ENCODE measurements at places on chromosomes 11 and 22.
A peak's percentile ranks its signal among the peaks of the same experiment; 100 is the strongest.

DNA sequence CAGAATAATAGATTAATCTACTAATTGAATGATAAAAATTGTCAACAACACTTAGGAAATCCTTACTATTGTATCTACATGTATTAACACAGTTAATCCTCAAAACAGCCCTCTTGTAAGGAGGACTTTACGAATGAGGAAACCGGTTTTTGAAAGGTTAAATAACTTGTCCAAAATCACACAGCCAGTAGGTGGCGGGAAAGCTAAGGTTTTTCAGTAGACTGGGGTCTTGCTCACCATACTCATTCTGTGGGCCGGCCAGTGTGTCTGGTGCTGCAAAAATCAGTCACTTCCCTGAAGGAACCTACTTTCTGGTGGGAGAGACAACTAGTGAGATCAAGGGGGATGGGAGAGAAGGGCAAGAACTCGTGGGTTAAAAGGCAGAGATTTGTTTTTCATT lies 3.8 kb downstream of the DCPS start:
- no peak for DNase-seq

GRCh38 chr11:99630629-99631028 lies 609.9 kb downstream of the CNTN5 start:
- DNase-seq: no peak

DNA sequence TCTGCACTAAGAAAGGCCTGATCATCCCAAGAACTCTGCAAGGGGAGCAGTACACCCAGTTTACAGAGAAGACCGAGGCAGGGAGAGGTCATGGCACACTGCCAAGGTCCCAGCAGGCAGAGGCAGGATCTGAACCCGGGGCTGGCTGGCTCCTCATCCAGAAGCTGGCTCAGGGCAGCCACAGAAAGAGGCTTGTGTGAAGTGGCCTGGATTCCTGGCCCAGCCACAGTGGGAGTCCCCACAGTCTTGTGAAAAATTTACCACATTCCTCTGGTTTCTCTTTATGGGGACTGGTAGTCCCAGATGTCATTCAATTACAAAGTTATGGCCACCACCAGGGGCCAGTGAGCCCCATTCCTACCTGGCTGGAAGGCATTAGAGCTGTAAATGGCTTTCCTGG lies 440.5 kb downstream of the MIAT start:
- DNase-seq: no peak

- DNase-seq: peak; percentile 48
Measured at GRCh38 chr11:65541093-65541982, 16.5 kb downstream of the SCYL1 start.

GRCh38 chr11:62130283-62131169 lies 6.7 kb downstream of the INCENP start:
- DNase-seq: no peak

DNA sequence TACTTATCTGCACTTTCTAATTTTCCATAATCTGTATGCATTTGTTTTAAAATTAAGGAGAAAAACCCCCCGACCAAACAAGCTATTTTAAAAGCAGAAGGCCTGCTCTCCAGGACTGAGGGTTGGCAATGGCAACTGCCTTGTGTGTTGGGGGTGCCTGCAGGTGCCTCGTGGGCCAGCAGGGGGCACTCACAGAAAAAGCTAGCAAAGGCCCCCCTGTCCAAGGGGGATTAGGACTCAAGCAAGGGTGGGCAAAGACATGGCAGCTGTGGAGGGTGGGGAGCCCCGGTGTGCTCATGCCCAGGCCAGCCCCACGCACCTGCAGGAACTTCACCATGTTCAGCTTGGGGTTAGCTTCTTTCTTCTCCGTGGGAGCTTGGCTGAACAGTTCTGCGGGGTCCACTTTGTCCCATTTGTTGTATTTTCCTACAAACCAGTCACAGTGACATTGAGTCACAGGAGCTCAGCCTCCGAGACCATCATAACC lies 10.3 kb downstream of the TOP3B start:
- peak; percentile 73 for DNase-seq

GRCh38 chr11:33582636-33583325 lies 117.8 kb downstream of the C11orf91 start:
- DNase-seq: no peak

- DNase-seq: no peak
Measured at GRCh38 chr11:67356387-67356863, 3.1 kb upstream of the POLD4 start.

DNA sequence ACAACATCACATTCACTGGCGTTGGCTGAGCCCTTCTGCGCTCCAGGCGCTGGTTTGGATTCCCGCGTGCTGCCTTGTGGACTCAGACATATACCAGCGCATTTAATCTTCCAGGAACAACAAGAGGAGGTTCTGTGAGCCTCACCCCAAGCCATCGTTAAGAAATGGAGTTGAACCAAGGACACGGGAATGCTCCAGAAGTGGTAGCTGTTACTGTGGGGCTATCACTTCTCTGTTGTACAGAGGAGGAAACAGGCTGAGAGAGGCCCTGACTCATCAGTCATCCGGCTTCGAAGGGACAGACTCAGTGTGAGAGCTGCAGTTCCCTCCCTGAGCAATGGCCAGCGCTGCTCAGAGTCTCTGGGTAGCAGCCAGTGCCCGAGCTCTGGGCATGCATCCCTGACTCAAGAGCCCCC lies 291.3 kb downstream of the TBC1D22A start:
- no peak for DNase-seq

- DNase-seq: no peak
Measured at GRCh38 chr11:73404506-73405145, 28.4 kb downstream of the RELT start.

Data from 8988T (cell line).